T-helper 17 cell (primary cell): ENCODE measurements at places on chromosomes 4 and X.

- no peak for DNase-seq
These were observed 206.3 kb downstream of the SHROOM3 start for GRCh38 chr4:76641351-76641750.

- no peak for DNase-seq
These were observed 797.1 kb upstream of the GALNTL6 start for GRCh38 chr4:171016145-171016544.

GRCh38 chr4:74768857-74769525 is 25.3 kb downstream of the BTC start:
- DNase-seq: no peak

GRCh38 chrX:55005256-55005655 is 5.1 kb downstream of the APEX2 start:
- no peak for DNase-seq

DNA sequence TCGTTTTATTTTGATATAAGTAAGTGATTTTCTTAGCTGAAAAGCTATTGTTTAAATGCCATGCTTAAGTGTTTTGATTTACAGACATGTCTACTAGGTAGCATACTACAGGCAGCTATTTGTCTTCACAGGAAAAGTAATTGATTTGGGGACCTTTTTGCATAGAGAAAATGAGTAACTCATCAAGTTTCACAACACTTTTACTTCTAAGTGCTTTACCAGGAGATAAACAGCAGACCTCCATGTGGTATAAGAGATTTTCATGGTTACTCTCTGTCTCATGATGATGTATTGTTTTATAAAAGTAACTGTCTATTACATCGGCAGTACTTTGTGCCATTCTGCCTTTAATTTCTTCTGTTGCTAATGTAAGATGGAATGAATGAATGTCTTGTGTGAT is 28.7 kb downstream of the RBPJ start:
- no peak for DNase-seq

GRCh38 chrX:63761639-63762038 is 23.4 kb downstream of the ARHGEF9 start:
- DNase-seq: no peak

DNA sequence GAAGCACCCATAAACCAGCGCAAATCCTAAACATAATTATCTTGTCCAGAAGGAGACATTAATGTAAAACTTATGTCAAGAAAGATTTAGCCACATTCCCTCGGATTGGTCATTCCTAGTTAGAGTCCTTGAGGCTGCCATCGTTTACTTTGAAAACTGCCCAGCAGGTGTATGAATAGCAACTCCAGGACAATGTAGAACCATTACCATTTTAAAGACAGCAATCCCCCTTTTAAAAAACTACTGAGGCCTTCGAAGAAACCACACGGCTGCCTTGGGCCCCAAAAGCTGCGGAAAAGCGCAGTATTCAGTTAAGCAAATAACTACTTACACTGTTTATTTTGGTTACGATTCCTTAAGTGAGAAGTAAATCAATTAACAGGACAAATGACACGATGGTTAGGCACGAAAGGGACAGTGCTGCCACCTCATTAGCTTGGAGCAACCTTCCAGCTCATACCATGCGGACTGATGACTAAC is 822 bp upstream of the SGMS2 start:
- no peak for DNase-seq

DNA sequence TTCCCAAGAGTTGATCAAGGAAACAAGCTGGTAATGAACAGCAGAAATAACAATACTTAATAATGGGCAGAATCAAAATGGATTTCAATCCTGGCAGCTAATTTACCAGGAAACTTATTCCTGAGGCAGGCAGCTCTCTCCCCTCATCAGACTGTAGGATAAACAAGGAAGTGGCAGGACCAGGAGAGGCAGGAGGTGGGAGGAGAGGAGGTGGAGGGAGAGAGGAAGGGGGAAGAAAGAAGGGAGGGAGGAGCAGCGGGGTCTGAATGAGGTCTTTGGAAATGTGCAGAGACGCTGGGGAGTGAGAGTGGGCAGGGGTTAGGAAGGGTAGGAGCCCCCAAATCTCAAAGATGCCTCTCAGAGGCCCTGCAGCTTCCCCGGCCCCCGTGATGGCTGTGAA is 231.5 kb downstream of the BCOR start:
- no peak for DNase-seq

DNA sequence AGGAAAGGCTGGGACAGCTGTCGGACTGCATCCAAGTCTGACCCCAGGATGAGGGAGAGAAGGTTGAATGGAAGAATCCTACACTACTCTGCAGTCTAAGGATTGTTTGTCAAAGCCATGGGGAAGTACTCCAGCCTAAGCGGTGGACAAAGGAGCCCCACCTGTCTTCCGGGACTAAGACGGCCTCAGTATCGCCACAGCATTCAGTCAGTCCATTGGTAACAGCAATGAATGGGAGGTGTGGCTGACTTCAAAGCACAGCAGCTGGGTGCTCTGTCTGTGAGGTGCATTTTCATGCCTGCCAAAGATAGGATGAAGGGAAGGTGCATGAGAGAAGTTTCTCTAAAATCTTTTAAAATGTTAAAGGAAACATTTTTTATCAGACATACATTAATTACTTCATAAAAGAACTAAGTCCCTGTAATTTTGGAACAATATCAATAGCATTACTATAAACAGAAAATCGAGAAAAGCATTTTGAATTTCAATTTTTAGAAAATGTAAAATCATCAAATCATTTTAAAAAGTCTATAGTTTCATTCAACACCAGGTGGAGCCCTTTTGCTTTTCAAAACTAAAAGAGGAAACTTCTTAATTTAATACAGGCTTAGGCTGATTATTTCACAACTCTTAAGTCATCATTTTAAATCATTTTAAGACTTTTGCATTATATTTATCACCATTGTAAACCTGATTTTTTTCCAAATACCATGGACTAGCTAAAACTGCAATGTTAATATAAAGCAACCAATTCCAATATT is 27.6 kb upstream of the INTU start:
- DNase-seq: no peak

DNA sequence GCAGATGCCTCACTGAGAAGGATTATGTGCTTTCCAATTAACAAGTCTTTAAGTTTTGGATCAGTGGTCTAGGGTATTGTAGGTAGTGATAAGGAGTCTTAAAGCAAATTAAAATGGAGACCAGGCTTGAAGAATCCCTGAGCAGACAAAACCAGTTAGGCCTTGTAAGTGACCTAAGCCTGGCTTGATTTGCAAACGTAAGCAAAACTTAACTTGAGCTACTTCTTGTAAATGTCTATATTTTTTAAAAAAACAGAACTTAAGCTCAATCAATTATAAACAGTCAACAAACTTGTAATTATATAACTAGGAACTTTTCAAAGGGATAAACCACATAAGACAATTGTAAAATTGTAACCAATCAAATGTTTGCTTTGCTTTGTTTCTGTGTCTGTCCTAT is 72.7 kb upstream of the NALF2 start:
- no peak for DNase-seq

- DNase-seq: no peak
These were observed 4.4 kb downstream of the ADGRL3 start for GRCh38 chr4:61204353-61205060.

DNA sequence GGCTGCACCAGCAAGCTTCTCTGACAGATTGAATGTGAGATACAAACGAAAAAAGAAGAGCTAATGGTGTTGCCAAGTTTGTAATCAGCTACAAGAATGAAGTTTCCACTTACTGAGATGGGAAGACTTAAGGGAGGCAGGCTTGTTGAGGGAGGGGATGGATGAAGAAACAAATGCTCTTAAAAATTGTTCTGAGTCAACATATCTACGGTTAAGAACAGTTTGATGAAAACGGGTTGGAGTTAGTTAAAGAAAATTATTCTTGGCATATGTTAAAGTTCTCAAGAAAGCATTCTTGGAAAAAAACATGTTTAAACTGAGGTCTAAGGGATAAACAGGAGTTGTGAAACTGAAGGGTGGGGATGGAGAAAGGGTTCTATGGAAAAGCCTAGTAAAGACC is 816.3 kb upstream of the HS3ST1 start:
- no peak for DNase-seq
